ENCODE measurements at places on chromosomes 4 and X. TPM values are rescaled to one million over a fixed set of nuclear protein-coding genes. Genes with fewer than 3 reads are reported as not detected.

RIBC1 gene
- 0.36 TPM for total RNA-seq

PPP2R2C gene
- not detected for total RNA-seq

HTR2C gene
- total RNA-seq: not detected

MORF4L2 gene
- 1,398 TPM for total RNA-seq

DNA sequence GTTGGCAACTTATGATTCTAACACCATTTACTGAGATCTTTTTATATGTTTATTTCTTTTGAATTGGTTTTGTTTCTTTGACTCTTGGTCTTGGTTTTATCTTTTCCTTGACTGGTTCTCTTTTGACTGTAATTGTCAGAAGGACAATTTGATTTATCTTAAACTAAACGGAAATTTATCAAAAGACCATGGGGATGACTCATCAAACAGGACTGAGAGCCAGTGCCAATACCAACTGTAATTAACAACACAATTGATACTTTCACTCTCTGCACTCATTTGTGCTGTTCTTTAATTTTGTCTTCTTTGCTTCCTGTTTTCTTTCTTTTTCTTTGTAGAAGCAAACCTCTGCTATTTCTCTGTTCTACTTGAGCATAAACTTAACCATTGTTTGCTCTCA, 776.8 kb downstream of the CCSER1 start:
- no peak for DNase-seq

GRCh38 chrX:120358737-120359456, 3.0 kb upstream of the ATP1B4 start:
- no peak for DNase-seq

CLCN4 gene
- total RNA-seq: 4.5 TPM

DNA sequence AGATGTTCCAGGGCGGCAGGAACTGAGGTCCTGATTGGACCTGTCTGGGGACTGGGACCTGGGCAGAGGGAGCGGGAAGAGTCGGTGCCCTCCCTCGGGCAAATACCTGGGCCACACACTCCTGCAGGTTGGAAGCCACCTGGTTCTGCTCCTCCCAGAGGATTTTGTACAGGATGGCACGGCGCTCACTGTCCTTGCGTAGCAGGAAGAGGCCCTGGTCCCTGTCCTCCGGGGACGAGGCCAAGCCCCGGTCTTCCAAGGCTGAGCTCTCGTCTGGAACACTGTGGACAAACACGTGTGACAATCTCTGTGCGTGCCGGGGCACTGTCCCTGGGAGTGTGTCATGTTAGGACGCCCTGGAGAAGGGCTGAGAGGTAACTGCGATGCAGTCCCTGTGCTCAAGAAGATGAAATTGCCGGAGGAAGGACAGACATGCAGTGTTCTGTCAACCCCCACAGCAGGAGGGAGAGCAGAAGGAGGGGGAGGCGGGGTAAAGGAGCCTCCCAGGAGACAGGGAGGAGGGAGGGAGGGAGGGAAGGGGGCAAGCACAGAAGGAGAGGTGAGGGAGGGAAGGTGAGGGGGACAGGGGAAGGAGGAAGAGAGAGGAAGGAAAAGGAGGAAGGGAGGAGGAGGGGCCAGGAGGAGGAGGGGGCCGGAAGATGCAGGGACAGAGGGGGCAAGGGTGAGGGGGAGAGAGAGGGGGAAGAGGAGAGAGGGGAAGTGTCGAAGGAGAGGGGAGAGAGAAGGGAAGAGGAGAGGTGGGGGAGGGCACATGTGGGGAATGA, 29.0 kb downstream of the PDHA1 start:
- no peak for DNase-seq

DNA sequence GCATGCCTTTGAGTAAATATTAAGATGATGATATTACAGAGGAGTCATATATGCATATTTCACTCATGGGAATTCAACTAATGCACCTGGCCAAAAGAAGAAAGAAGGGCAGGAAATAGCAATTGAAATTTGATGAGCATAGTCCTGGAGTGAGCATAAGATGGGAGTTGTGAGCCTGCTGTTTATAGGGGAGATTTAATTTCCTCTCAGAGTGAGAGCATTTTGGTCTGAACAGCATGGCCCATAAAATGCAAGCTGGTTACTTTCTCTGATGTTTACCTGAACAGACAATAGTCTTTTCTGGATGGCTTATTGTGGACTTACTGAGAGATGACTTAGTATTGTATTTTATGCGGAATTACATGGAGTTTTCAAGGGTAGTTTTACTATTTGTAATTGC, 53.6 kb downstream of the FHIP1A start:
- no peak for DNase-seq

- no peak for DNase-seq
These were observed 662.5 kb downstream of the RAPGEF2 start for GRCh38 chr4:159765382-159765781.
